ENCODE measurements at places on chromosomes 12 and 14.

- DNase-seq = no peak
Measured at GRCh38 chr14:61148742-61149350, 132.3 kb downstream of the TMEM30B start.

DNA sequence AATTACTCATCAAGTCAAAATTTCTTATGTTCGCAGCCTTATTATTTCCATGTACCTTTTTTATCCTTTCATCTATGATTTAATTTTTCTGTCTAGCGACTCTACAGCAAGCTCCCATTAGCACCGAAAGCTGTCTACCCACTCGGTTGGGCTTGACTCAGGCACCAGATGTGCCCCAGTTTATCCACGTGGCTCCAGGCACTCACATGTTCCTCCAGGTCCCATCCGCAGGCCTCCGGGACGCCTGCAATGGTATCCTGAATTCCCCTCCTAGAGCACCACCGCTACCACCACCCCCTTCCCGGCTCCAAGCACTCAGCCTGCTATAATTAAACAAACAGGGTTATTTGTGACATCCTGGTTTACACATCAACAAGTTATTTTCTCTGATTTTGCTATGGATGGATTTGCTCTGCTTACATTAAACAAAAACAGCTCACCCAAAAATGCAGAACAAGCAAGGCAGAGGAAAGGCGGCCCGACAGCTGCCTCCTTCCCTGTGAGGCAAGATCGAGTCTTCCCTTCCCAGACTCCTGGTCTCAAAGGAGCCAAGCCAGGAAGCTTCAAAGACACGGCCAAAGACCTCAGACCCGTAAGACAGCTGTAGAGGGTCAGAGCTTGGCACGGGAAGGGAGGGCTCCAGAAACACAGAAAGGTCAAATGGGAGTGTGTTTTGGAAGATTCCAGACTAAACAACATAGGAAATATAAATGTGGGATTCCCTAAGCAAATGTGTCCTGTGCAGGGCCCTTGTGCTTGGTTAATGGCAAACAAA, 253.8 kb downstream of the TTC8 start:
- no peak for DNase-seq

GRCh38 chr14:69153873-69154270, 953 bp upstream of the DCAF5 start:
- DNase-seq = no peak

DNA sequence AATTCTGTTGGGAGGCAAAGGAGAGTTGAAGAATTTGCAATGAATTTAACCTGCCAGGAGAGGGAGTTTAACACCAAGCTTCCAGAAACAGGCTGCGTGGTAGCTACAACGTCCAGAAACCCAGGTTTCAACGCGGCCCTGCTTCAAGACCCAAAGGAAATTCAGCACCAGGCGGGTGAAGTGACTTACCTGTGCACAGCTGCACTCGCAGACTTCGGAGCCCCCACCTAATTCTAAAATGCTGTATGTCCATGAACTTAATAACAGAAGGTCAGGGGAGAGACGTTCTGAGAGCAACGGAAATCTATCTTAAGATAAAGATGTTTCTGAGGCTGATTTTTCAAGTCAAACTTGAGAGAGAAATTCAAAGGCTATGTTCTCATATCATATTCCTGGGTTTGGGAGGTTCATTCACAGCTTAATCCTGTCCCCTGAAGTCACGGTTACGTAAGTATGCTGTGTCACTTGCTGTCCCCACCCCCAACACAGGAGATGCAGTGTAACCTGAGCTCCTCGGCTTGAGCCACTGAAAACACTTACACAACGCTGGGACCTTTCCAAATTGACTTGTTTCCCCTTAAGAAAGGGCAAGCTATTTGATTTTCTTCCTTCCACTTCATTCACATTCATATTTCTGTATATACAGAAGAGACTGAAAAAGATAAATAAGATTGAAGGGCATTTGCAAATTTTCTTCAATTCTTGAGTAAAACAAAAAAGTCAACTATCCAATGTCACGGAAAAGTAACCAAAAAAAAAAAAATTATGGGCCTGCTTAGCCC, 22.7 kb downstream of the CLIP1 start:
- DNase-seq = peak; percentile 29

GRCh38 chr12:104650541-104650940, 193.8 kb downstream of the CHST11 start:
- DNase-seq = no peak

DNA sequence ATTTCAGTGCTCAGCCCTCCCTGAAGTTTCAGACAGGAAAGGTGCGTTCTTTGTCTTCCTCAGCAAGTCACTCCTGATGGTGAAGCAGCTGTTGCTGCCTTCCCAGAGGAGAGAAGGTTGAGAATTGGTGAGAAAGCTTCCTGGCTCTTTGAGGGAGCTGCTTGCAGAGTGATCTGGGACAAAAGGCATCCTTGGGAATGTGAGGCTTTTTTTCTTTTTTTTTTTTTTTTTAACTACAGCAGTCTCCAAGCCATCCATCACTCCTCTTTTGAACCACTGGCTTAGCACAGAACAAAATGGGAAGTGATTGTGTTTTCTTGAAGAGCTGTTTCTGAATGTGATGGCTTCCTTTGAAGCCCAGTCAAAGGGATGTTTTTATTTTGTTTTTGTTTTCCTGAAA, 120.4 kb upstream of the LRIG3 start:
- DNase-seq = no peak

DNA sequence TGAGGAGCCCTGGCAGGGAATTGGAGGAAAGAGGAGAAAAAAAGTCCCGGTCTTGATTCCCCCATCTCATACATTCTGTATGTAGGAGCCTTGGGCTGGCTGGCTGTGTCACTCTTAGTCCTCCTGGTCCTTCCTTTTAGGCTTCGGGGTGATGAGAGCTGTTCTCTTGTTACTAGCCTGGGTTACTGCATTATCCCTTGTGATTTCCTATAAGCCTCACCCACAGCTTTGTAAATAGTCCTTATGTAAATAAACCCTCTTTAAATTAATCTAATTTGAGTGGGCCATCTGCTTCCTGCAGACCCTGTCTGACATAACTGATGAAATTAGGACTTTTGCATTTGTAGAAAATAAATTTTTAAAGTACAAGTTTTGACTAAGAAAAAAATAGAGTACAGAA, 19.2 kb downstream of the DNM1L start:
- DNase-seq = no peak

DNA sequence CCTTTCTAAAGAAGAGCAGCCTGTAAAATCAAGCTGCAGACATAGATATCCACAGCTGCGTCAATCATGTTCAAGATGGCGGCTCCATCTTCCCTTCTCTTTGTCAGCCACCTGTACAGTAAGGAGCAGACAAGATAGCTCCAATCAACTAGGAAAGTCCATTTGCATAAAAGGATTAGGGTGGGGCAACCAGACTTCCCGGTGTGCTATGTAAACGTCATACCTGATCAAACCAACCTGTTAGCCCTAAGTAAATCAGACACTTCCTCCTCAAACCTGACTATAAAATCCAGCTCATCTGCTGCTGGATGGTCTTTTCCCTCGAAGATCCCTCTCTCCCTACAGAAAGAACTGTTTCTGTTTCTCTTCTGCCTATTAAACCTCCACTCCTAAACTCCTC, 60.1 kb downstream of the BCAT1 start:
- DNase-seq = no peak

DNA sequence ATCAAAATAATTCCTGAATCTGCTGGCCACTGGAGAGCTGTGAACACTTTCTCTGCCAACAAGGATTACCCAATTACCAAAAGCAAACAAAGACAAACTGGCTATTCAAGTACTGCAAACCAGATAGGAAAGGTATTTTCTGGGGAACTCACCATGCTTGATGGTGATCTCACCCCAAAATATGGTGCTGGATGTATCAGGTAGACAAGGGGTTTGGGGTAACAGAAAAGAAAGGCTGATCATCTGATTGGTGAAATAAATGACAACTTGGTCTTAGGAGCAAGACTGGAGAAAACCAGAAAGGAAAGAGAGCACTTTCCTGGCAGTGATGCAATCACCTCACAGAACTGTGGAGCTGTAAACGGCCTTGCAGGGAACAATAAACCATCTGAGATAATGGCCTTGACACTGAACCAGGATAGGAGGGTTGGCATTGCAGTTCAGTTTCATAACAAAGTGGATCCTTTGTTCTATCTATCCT, 31.0 kb upstream of the NPFF start:
- DNase-seq = no peak

DNA sequence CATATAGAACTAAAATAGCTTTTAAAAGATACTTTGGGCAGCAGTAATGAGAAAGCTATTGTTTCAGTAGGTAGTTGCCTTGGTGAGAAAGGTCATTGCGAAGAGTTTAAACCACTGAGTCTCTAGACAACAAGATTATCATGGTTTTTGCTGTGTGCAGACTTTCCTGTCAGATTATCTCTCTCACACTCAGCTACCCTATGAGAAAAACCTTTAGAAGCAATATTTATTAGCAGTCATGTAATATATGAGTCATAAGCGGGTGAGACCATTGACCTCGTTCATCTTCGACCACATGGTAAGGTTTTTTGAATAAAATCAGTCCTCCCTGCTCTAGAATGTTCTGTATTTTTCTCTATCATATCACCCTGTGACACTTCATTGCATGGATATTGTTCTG, 59.9 kb downstream of the GPR65 start:
- DNase-seq = no peak

GRCh38 chr12:57518176-57518919, 2.0 kb downstream of the DDIT3 start:
- DNase-seq = no peak

DNA sequence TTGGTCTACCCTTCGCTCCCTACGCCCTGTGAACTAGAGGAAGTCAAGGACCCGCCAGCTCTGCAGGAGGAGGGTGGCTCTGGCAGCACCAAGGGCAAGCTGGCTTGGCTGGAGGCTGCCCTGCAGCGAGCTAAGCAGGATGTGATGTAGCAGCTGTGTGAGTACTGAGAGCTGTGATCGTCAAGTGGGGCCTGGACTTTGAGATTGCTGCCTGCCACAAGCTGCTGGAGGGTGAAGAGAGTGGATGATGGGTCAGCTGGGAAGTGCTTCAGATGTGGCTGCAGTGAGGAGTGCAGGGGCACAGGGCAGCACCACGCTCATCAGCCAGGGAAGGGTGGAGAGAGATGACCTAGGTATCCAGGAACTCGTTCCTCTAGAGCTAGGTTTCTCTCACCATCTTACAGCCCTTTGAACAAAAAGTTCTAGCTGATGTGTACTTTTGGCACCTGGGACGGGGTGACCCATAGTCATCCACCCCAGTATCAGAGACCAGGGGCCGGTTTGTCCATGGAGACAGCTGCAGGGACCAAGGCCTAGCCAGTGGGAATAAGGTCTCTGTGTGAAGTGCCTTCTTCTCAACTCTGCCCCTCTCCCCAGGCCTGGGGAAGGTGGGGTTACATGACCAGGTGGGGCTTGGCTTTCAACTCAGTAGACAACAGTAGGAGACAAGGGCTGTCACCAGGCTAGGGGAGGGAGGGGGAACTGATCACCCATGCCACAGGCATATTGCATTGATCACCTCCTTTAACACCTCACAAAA, 3.2 kb downstream of the KRT86 start:
- DNase-seq = no peak

- no peak for DNase-seq
Measured at GRCh38 chr14:65506801-65507200, 94.3 kb downstream of the FUT8 start.

DNA sequence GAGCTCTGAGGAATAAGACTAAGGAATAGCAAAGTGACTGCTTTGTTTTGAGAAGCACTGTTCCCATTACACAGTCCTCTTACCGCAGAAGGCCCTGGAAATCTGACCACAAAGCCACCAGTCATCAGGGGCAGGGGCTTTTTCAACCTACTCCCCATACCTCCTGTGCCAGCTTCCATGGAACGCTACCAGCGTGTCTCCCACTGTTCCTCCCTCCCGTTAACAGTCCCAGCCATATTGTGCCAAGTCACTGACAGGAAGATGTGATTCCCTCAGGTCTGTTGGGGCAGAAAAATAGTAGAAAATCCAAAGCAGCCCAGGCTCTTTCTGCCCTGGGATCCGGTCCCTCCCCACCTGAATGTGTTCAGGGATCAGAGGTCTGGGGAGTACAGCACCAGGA, 46.6 kb upstream of the VPS33A start:
- no peak for DNase-seq

- DNase-seq = no peak
Measured at GRCh38 chr14:24053548-24054323, 1.9 kb downstream of the CARMIL3 start.

- DNase-seq = no peak
Measured at GRCh38 chr12:88391556-88391955, 188.7 kb downstream of the KITLG start.

DNA sequence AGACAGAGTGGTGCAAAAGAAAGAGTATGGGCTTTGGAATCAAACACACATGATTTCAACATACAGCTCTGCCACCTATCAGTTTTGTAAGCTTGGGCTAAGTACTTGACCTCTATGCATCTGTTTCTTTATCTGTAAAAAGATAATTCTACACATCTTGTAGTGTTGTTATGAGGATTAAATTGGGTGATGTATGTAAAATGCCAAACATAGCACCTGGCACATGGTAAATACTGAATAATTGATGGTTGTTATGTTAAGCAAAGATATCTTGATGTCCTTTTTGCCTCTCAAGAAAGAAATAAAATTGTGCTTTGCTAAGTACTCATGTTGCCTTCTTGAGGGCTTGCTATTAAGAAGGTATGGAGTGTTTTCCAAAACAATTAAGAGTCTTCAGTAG, 2.3 kb upstream of the CSRP2 start:
- DNase-seq = no peak

DNA sequence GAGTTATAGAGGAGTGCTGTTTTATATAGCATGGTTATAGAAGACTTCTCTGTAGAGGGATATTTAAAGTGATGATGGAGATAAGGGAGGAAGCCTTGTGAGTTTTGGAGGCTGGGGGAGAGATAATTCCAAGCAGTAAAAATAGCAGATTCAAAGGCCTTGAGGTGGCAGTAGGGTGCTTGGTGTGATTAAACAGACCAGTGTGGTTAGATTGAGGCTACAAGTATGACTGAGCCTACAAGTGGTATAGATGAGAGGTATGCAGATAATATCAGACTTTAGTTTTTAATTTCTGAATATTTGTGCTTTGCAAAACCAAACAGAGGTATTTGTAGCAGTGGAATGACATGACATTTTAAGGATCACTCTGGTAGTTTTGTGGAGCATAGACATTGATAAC, 20.3 kb downstream of the FANCM start:
- DNase-seq = no peak

DNA sequence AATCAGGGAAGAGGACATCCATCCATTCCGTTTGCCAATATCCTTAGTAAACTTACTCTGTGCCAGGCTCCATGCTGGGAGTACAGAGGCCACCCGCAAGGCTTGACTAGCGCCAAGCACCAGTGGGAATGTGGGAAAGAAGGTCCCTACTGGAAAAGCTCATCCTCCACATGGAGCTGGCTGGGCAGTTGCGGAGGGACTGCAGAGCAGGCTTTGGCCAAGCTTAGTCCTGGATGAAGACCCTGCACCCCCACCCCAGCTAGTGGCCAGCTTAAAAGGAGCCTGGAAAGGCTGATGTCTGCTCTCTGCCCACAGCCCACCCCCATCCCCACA, 22.4 kb upstream of the EIF2B2 start:
- DNase-seq = no peak

DNA sequence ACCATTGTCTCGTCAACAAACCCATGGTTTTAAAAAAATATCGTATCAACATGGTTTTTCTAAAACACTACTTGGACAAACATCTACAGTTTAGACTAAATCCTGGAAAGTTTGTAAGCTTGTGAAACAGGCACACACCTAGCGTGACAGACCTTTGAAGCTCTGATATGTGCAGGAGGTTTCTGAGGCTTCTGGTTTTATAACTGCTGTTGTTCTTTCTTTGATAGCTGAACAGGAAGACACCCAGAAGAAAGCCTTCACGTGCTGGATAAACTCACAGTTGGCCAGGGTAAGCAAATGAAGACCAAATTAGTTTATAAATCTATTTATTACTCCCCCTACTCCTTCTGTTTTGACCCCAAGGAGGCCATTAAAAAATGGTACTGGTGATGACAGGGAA, 87.6 kb downstream of the SYNE2 start:
- DNase-seq = no peak

Measured in stimulated activated CD8-positive, alpha-beta memory T cell treated with anti-CD3 and anti-CD28 coated beads, Interleukin-12 subunit alpha, Interleukin-12 subunit beta, amount 100 ng/mL, for 1 hour (primary cell).